ENCODE measurements at places on chromosomes 7 and 10.
A peak's percentile ranks its signal among the peaks of the same experiment; 100 is the strongest.

- peak; percentile 89 for DNase-seq
Observed at GRCh38 chr10:11162828-11163599, 145.3 kb downstream of the CELF2 start.

GRCh38 chr7:87212498-87212897 is 7.0 kb downstream of the TMEM243 start:
- DNase-seq: no peak

DNA sequence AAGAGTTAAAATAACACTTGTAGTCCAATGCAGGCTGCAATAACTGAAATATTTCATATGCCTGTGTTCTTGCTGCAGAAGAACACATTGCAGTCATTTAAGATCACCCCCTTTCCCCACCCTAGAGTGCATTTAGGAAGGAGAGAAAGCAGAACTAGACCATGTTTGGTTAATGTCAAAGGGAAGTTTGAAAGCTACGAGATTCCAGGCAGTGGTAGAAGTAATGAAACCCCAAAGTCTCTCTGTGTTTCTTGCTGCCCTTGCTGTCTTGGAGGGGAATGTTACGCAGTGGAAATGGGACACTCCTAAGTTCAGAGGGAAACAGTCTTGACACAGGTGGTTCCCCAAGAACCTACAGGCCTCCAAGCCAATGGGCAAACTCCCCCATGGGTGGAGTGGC is 242.9 kb downstream of the PTEN start:
- no peak for DNase-seq

- no peak for DNase-seq
Observed at GRCh38 chr7:137694405-137694804, 152.4 kb downstream of the DGKI start.

DNA sequence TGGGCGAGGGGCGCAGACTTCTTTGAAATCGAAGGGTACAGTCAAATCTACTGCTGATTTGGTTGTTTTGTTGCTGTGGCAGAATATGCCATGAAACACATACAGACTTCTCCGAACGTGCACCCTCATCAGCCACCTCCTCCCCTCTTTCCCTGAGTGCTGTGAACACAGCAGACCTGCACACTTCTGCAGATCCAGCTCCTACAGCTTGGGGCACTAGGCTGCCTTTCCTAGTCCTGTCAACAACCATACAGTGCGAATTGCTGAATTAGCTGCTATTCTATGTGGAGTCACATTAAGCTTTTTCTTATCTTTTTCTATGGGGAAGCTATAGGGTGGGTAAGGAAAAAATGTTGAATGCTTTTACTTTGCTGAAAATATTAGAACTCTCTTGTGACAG is 57.5 kb downstream of the COL17A1 start:
- no peak for DNase-seq

GRCh38 chr7:111053035-111053434 is 37.9 kb upstream of the LRRN3 start:
- no peak for DNase-seq

DNA sequence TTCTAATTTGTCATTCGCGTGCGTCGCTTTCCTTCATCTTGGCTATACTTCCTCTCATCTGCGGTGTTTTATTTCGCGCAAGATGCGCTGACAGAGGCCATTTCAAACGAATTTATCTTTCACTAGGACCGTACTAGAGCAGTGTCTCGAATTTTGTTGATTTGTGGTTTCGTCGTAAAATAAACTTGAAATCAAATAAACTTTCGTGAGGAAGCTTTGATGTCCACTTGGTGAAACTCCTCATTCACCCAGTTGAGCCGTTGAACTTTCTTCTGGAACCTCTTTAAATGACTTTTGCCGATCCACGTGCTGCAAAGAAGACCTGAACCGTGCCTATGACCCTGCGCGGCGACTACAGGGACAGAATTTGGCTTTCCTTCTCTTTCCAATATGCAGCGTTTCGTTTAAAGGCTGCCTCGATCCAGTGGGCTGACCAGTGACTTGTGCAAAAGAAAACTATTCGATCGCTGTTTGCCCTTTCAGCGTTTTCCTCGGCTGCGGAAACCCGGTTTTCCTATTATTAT is 163.9 kb upstream of the PPP1R3A start:
- no peak for DNase-seq

- no peak for DNase-seq
Observed at GRCh38 chr7:25454020-25454419, 225.7 kb upstream of the NPVF start.

- DNase-seq: no peak
Observed at GRCh38 chr10:69372126-69372980, 44.4 kb downstream of the TACR2 start.

DNA sequence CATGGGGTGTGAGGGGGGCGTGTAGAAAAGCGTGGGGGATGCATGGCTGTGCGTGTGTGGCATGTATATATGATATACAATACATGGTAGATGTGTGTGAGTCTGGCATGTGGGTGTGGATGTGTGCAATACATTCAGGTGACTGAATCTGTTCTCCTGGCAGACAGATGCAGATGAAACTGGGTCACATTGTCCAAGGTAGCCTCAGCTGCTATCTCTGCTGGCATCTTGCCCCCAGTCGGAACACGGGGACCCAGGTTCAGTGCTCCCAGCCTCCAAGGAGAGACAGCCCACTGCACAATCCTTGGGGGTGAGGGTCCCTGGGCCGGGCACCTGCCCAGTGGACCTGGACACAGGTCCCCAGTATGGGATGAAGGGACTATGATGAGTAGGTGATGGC is 12.4 kb upstream of the SRRM3 start:
- no peak for DNase-seq

- no peak for DNase-seq
Observed at GRCh38 chr7:100966542-100967291, 2.6 kb upstream of the MUC12 start.

DNA sequence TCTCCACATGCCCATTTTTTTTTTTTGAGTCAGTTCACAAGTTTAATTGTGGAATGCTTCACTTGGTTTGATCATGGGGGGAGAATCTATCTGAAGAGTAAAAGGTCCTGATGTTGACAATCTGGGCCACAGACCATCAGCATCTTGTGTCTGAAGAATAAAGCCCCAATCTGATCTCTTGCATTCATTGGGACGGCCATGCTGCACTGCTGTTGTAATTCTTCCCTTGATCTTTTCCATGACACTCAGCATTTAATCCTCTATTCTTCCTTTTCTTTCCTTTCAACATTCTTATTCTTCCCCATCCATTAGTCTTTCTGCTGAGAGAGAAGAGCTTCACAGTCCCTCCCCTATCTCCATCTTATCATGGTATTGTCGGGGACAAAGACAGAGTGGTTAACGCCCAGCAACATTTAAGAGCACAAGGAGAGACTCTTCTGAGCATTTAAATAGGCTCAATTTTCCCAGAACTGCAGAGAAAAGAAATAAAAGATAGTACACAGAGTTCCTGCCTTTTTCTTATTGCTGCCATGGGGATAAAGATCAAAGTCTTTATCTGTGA is 1157.3 kb downstream of the SORCS3 start:
- DNase-seq: no peak

DNA sequence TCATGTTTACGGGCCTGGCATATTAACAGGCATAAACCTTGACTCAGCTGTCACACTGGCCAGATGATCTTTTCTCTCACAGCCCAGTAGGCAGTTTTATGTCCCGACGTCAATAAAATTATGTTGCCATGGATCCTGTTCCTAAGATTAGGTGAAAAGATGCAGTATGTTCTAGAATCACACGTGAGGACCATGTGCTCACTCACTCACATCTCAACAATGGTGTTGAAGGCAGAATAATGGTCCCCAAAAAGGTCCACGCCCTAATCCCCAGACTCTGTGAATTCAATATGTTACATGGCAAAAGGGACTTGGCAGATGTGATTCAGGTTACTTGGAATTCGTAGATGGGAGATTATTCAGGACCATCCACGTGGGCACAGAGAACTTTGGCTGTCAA is 3.5 kb downstream of the DOCK1 start:
- DNase-seq: no peak

- DNase-seq: no peak
Observed at GRCh38 chr10:114683162-114683561, 25.1 kb upstream of the ABLIM1 start.

DNA sequence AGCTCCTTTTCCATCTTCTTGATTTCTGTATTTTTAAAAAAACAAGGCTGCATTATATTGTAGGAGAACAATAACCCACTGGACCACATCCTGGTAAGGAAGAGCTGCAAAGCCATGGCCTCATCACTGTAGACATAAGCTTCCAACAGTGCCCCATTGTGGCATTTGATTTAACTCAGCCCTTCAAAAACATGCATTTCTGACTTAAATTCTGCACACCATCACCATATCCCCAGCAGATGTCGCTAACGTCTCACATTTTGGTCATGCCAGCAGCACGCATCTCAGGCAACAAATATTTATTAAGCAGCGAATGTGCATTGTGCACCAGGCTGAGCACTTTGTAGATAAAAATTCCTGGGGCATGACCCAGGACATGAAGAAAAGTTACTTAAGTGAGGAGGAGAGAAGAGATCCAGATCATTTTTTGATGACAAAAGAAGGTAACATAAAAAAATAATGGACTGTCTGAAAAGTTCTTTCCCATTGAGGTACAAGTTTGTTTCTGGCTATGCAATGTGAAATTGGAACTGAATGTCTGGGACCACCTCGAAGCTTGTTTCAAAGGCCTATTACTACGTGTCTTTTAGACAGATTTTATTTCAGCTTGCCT is 164.6 kb upstream of the CDCA7L start:
- no peak for DNase-seq

DNA sequence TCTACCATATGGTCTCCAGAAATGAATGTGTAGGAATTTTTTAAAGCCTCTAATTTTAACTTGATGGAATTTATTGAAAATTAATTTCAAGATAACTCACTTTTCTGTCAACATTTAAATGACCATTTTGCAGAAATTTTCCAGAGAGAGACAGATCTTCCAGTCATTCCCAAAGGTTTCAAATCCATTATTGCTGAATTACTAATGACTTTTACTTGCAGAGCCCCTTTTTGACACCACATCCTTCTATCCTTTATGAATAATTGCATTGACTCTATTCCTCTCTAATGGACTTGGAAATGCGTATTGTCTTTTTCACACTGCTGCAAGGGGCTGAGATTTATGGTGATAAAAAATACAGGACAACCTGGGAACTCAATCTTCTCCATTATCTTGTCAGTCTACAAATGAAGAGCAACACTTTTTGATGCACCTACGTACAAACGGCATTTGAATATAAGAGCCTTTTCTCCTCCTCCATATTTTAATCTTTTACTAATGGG is 42.7 kb downstream of the CUBN start:
- DNase-seq: no peak

GRCh38 chr7:25240340-25240739 is 12.1 kb upstream of the NPVF start:
- DNase-seq: no peak

- DNase-seq: no peak
Observed at GRCh38 chr10:133196221-133196915, 33.6 kb upstream of the UTF1 start.

GRCh38 chr7:95132500-95132899 is 191.8 kb downstream of the PON1 start:
- no peak for DNase-seq

- no peak for DNase-seq
Observed at GRCh38 chr10:43258562-43259212, 8.2 kb downstream of the RASGEF1A start.

- no peak for DNase-seq
Observed at GRCh38 chr7:115417662-115418061, 495.8 kb downstream of the MDFIC start.

DNA sequence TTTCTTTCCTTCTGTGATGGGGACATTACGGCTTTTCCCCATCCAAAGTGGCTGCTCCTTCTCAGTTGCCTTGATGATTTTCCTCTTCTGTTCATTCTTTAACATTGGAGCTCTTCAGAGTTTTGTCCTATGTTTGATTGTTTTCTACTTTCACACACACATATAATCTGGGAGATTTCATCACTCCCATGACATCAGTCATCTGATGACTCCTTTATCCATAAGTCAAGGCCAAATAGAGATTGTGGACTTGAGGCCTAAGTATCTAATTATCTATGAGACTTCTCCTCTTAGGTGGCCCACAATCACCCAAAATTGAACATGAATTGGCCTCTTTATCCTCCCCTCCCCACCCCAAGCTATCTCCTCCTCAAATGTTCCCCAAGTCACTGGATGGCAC is 5.3 kb upstream of the COL1A2 start:
- no peak for DNase-seq

DNA sequence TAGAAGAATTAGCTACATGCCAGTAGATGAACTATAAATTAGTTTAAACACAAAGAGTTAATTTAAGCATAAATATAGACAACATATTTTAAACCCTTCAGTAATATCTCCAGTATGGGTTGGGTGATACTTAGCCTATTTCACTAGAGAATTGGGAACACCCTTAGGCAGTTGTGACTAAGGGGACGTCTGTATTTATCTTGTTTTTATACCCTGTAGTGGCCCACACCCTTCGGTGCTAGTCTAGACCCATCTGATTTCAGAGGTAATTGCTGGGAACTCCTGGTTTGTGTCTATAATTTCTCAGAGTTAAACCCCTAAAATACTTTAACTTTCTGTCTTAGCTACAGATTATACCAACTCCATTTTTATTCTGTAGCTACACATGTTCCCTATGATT is 11.5 kb upstream of the STEAP4 start:
- DNase-seq: no peak

- DNase-seq: no peak
Observed at GRCh38 chr7:1738511-1738910, 68.4 kb downstream of the ELFN1 start.

DNA sequence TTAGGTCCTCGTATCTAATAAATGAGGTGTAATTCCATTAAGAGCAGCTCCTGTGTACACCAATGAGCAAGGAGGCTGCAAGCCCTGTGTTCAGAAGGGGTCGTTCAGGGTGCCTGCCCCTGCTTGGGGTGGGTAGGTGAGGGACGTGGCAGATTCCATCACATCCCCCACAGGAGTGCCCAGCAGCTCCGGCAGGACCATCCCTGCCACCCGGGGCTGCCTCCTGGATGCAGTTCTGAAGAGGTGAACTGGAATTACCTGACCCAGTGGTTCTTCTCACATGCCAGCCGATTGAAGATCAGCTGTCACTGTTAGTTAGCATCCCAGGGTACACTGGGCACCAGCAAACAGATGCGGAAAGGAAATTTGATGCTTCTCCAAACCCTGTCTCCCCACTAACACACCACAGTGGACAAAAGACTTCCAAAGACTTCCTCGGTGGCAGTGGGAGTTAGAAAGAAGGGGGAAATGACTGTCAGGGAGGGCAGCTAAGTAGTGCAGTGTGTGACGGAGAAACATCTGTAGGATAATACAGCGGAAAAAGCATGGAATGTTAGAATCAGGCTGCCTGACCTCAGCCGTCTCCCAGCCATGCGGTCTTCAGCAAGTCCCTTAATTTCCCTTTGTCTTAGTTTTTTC is 313.6 kb upstream of the ZMIZ1 start:
- no peak for DNase-seq
